ENCODE measurements at places on chromosomes 3 and 15. TPM values are rescaled to one million over a fixed set of nuclear protein-coding genes. Genes with fewer than 3 reads are reported as not detected.

The EOGT gene
- 103 TPM for total RNA-seq

The NFKBIZ gene
- total RNA-seq: 49.9 TPM

The CCDC13 gene
- 1.8 TPM for total RNA-seq

The PLAAT1 gene
- 0.82 TPM for total RNA-seq

The OXSR1 gene
- total RNA-seq: 26.6 TPM

The SLC27A2 gene
- total RNA-seq: not detected

The GPR27 gene
- total RNA-seq: 1.4 TPM

The NOX5 gene
- total RNA-seq: 0.36 TPM

The PLIN1 gene
- 1.4 TPM for total RNA-seq

The GRK7 gene
- total RNA-seq: not detected

Data from sigmoid colon (tissue), 7 donors.